ENCODE measurements at places on chromosomes 6 and 20.

GRCh38 chr6:121664158-121664557, 228.7 kb downstream of the GJA1 start:
- DNase-seq: no peak

GRCh38 chr6:107121964-107122495, 6.7 kb upstream of the BEND3 start:
- no peak for DNase-seq

DNA sequence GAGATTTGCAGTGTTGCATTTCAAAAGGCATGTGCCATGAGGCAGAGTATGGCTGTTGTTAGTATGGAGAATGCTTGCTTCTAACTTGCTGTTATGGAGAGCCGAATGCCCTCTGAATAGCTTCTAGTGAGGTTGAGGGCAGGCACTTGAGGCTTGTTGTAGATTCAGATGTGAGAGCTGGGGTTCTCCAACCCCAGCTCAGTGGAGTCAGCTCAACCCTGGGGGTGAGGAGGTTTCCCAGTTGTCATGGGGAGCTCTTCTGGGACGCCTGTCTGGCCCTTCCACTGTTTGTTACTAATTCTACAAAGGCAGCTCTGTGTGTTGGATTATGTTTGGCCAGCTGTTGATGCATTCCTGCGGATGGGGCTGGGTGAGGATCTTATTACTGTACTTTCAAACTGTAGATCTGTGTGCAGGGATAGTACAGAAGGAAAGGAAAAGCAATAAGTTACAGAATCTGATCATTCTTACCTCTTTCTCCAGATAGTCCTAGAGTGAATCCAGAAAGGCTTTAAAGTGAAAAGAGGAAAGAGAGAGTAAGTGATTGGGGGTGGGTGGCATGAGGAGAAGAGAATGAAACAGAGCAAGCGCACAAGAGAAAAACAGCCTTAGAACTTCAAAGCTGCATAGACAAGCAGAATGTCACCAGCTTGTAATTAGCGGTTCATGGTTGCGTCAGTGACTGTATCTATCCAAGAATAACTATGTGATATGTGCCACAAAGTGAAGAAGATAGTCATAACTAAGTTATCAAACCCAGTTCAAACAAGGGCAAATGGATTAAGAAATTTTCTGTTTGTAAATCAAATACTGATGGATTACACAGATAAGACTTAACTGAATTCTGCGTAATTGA, 148.7 kb downstream of the PRL start:
- DNase-seq: no peak

GRCh38 chr6:7897461-7898192, 13.0 kb downstream of the TXNDC5 start:
- DNase-seq: no peak

DNA sequence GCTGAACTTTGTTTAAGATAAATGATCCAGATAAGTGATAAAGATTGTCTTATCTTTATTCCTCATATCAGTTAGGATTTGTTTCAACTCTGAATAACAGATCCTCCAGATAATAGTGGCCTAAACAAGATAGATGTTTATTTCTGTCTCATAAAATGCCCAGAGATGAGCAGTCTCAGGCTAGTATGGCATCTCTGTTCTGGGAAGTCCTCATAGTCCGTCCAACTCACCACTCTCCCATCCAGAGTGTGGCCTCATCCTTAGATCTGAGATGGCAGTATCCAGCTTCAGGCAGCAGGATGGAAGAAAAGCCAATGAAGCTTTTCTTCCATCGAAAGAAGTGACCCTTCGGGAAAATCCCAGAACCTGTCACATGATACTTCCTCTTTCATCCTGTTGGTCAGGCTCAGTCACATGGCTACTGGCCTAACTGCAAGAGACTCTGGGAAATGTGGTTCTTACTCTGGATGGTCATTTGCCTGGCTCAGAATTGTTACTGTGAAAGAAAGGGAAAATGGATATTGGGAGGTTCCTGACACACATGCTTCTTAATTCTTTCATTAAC, 29.4 kb upstream of the TAGAP start:
- no peak for DNase-seq

GRCh38 chr6:157800420-157801237, 22.4 kb upstream of the SNX9 start:
- no peak for DNase-seq

DNA sequence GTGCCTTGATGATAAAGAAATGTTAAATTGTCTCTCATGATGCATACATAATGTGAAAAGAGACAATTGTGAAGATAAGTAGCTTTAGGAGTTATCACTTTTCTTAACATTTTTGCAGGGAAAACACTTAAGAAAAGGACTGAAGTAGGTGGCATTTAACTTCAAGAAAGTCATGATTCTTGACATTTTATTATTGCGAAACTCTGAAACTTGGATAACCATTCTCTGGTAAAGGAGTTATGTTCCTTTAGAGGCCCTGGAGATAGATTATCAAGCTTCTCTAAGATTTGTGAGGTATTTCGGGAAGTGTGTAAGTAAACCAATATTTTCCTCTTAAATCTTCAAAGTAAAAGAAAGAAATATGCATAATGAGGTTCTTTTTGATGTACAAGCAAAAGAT, 38.5 kb downstream of the HTR1B start:
- no peak for DNase-seq

DNA sequence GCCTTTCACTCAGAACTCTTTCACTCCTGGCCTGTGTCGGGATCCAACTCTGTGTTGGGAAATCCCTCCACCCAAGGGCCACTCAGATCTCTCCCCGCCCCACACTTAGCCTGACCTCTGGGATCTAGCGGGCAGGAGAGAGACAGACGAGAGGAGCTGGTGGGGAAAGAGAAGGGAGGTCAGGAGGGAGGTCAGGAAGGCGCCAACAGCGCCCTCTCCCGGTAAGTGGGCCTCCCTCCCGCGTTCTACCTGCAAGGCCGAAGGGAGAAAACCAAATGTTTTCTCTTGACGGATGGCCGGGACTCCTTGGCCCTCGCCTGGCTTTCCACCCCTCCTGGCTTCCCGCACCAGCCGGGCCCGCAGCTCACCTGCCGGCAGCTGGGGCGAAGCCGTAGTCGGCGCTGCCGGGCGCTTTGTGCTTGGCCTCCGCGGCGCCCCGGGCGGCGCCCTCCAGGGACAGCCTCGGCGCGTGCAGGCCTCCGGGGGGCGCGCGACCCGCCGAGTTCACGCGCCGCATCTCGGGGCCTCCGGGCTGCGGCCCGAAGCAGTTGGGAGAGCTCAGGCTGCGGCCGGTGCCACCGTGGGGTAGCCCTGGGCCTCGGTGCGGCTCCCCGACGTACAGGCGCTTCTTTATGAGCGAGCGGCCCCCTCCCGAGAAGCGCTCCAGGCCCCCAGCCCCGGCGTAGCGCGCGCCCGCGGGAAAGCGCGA, 38.2 kb downstream of the C6orf132 start:
- DNase-seq: no peak

DNA sequence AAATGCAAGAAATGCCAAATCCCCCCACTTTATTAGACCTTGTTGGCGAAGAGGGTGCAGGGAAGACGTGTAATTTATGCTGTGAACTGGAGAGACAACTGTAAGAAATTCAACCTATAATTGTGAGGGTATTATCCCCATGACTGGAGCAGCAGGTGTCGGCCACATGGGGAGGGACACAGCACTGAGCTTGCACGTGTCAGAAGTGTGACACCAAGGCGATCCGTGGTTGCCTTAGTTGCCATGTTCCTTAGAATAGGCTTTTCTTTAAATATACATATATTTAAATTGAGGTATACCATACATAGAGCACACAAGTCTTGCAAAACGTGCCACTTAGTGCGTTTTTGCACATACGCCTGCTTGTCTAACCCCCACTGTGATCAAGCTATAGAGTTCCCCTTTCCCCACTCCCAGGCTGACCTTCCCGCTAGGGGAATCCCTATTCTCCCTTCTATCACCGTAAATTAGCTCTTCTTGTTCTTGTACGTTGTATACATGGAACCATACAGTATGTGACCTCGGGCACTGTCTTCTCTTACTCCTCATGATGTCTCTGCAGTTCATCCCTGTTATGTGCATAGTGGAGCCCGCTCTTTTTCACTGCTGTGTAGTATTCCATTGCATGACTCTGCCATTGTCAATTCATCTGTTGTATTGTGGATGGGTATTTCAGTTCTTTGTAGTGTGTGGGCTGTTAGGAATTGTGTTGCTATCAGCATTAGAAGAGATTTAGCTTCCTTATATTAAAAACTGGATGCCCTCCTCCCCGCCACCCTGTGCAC, 81.6 kb upstream of the PMEPA1 start:
- DNase-seq: no peak

DNA sequence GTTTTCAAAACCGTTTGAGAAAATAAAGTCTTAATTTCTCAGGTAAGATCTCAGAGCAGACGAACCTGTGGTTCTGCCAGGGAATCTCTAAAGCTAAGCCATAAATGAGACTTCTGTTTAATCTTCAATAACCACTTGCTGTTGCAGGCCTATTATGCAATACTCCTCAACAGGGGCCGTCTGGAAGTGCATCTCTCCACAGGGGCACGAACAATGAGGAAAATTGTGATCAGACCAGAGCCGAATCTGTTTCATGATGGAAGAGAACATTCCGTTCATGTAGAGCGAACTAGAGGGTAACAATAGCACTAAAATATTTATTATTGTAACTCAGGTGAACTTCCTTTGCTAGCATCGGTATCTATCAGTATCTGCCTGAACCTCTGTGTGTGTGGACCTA, 223.7 kb downstream of the ARHGAP18 start:
- no peak for DNase-seq

GRCh38 chr6:166950443-166950821, 5.9 kb downstream of the RNASET2 start:
- no peak for DNase-seq

GRCh38 chr6:139828751-139829519, 454.5 kb upstream of the CITED2 start:
- no peak for DNase-seq

- DNase-seq: no peak
Observed at GRCh38 chr6:140041056-140041455, 666.6 kb upstream of the CITED2 start.

- no peak for DNase-seq
Observed at GRCh38 chr6:90948540-90948939, 361.7 kb upstream of the MAP3K7 start.

- DNase-seq: no peak
Observed at GRCh38 chr20:1894471-1894950, 696 bp upstream of the SIRPA start.

DNA sequence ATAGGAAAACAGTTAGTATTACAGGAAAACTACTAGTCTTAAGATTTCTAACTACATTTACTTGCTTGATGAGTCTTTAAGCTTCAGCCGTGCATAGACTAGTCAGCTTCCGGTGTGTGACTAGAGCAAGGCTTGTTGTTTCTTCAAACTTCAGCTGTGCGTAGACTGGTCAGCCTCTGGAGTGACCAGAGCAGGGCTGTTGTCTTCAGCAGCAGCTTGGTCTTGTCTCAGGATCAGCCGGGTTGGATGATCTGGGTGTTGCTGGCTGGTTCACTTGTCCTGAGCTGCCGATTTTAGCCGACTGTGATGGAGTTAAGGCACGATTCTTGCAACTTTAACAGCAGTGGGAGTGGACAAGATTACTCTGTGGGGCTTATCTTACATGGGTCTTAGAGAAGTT, 44.7 kb downstream of the HLA-C start:
- DNase-seq: no peak

DNA sequence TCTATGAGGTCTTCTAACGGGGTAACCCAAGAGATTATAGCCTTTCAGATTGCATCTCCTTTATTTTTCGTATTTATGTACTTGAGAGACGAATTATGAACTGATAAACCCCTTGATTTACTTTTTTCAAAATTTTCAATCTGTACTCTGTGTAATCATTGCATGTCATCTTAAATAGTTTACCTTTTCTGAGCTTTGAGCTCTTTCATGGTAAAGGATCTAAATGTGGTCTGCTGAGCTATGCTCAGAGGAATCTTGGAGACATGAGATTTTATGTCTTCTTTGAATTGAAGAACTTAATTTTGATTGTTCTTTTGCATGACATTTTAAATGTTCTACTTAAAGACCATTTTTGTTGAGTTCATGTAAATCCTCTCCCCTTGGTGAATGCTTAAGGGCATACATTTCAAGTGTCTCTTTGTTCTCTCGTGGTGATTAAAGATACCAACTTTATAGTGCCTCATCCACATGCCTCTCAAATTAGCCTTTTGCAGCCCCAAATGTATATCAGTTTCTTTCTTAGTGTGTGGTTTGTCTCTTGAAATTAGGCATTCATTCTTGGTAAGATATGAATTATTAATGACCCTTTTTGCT, 116.3 kb upstream of the SCGN start:
- DNase-seq: no peak

- no peak for DNase-seq
Observed at GRCh38 chr6:87065117-87065516, 29.8 kb downstream of the CGA start.

- no peak for DNase-seq
Observed at GRCh38 chr20:60812561-60812960, 439.5 kb upstream of the CDH4 start.

GRCh38 chr6:157461000-157461915, 80.3 kb downstream of the ZDHHC14 start:
- no peak for DNase-seq

DNA sequence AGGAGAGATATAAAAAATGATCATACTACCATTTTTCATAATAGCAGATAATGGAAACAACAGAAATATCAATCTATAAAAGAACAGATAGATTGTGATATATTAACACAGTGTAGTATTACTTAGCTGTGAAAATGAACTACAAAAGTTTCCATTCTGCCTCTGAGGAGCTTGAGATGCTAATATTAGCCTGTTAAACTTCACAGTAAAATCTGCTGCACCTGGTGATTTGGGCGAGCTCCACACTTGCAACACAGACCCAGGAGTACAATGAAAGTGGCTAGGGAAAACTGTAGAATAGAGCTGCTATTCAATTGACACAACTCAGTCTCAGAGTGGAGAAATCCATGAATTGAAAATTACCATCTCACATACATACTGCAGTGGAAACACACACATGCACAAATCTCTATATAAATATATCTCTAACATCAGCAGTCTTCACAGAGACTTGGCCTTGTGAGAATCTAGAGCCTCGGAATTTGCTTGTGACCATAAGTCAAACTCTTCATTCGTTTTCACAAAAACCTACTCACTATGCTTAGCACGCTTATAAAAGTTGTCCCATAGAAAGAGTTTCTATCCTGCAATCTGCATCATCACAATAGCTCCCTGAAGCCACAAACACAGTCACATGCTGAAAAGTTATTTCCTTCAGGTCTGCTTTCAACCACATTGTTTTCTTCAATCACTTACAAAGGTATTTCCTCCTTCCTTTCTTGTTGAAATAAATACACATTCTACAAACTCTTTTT, 133.0 kb downstream of the PAK5 start:
- no peak for DNase-seq

GRCh38 chr20:60262967-60263603, 304.9 kb downstream of the CDH26 start:
- DNase-seq: peak; percentile 22

DNA sequence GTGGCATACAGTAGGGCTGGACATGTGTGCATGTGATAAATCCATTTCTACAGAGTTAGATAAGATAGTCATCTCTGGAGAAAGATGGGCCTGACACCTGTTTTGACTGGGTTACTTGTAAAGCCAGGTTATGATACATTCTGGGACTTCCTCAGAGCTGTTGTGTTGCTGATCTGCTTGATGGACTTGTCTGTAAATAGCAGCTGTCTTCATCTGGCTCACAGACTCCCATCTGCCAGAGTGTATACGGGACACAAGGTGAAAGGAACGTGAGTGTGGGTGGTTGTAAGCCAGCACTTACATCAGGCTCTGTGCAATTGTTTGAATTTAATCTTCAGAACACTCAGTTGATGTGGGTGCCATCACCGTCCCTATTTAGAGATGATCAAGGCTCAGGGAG, 49.8 kb downstream of the ZDHHC14 start:
- DNase-seq: no peak

GRCh38 chr20:48656661-48657211, 171.1 kb downstream of the PREX1 start:
- no peak for DNase-seq

GRCh38 chr6:85747093-85747492, 104.4 kb upstream of the SYNCRIP start:
- DNase-seq: no peak

Measured in Panc1 (cell line).